ENCODE measurements at places on chromosomes 5 and 9.

- peak; percentile 60 for DNase-seq
Measured at GRCh38 chr9:33159777-33160127, 7.4 kb downstream of the B4GALT1 start.

DNA sequence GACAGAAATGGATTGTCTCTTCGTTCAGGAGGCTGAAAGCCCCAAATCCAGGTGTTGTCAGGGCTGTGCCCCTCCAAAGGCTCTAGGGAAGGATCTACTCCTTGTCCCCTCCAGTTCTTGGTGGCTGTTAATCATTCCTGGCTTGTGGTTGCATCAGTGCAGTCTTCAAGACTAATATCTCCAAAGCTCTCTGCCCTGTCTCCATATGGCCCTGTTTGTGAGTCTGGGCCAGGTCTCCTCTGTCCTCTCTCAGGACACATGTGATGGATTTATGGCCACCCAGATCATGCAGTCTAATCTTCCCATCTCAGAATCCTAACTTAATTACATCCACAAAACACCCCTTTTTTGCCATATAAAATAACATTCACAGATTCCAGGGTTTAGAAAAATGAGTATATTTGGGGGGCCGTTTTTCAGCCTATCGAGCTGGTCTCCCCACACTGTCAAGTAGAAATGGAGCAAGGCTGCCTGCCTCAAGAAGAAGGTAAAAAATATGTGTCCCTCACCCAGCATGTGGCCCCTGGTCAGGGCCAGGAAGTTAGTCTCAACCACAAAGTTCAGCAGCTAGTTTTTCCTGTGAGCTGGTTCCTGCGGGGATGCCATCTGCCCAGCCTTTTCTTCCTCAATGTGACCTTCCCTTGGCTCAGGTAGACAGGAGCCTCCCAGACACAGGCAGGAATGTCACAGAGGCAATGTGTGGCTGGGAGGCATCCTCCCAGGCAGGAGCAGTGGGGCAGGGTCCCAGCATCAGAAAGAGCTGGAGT, 509.4 kb downstream of the IRX1 start:
- DNase-seq: no peak

- DNase-seq: no peak
Measured at GRCh38 chr9:31210978-31211570, 1173.4 kb upstream of the ACO1 start.

- no peak for DNase-seq
Measured at GRCh38 chr5:124639095-124639665, 107.3 kb downstream of the ZNF608 start.

DNA sequence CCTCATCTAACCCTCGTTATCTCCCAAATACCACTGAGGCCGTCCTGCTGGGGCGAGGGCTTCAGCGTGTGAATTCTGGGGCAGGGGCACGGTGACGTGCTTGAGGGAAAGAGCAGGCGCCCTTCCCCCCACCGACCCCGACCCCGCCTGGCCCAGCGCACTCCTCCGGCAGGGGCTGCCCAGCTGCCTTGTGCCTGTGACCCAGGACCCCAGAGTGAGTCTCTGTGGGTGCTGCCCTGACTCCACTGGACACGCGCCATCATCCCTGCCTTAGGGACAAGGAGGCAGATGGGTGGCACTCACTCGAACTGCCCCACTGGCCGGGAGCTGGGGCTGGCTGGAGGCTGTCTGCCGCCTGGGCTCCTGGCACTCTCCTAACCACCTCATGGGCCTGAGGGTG, 136.2 kb upstream of the LPCAT1 start:
- no peak for DNase-seq

DNA sequence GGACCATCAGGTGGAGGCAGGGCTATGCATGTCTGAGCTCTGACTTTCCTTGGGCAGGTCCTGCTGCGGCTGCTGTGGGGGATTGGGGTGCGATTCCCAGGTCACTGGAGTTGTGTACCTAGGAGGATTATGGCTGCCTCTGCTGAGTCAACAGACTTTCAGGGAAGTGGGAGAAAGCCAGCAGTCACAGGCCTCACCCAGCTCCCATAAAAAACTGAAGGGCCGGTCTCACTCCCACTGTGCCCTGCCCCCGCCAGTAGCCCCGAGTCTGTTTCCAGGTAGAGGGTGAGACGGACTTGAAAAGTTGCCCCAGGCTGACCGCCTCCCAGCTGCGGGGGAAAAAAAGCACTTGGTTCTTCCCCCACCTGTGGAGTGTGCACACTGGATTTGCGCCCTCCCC, 76.7 kb downstream of the FAM170A start:
- DNase-seq: no peak

GRCh38 chr9:81871695-81872094, 56.5 kb upstream of the SPATA31D4 start:
- DNase-seq: no peak

DNA sequence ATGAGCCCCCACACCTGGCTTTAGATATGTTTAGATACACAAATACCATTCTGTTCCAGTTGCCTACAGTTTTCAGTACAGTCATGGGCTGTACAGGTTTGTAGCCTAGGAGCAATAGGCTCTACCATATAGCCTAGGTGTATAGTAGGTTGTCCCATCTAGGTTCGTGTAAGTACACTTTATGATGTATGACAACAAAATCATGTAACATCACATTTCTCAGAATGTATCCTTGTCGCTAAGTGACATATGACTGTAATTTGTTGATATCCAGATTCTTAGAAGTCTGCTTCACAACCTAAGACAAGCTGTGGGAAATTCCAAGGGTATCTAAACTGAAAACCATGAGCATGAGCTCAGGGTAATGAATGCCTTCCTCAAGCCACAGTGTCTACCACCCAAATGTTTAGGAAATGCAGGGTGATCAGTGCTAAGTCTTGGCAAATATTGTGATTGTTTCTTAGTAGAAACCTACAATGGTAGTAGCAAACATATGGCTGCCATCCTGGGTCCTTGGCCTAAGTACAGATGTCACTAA, 8.4 kb downstream of the ECM2 start:
- DNase-seq: no peak

GRCh38 chr5:55159763-55160492, at the start of gene GPX8:
Gene GPX8, plus strand, starts transcription at chr5:55160171. Its CDS starts 22 bp downstream, at chr5:55160193.
- no peak for DNase-seq

DNA sequence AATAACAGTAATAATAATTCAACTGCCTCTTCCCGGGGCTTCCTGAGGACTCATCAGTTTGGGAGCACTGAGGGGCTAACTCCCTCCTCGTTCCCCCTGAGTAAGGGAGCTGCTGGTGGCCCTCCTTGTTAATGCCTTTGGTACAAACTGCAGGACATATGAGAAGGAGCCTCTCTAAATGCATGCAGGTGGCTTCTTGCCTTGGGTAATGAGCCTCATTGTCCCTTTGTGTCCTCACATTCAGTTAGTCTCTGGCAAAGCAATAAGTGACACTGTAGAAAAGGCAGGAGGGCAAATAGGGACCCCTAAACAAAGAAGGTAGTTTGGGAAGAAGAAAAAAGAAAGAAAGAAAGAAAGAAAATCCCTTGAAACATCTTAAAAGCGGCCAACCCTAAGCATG, 95.4 kb upstream of the ERCC6L2 start:
- DNase-seq: no peak

DNA sequence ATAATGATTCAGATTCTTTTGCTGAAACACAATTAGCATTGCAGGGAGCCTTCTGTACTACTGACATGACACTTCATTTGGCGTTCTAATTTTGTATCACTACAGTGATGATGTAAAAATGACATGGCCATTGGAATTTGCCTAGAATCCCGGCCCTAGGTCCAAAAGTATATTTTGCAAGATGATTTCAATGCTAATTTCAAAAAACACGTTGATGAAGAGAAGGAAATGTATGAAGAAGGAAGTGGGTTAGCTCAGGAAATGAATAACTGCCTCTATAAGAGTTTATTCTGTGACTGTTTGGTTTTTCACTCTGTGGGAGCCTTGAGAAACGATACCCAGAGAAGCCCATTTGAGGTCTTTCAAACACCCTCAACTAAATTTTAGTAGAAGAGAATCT, 59.3 kb downstream of the OSTF1 start:
- DNase-seq: no peak

GRCh38 chr5:62701036-62701435, 122.4 kb downstream of the LRRC70 start:
- no peak for DNase-seq

DNA sequence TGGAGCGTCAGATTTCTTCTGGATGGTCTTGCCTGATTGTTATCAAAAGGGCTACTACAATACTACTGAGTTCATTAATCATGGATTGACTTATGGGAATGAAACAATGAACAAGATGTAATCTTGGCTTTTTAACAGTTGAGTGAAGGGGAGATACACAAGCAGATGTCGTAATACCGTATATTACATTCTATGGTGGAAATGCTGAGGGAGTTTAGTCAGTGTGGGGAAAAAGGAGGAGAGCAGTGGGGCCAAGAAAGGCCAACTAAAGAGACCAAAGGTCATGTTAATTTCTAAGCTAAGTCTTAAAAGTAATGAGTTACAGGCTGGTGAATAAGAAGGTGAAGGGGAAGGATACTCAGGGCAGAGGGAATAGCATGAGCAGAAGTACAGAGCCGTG, 29.0 kb upstream of the PSAT1 start:
- no peak for DNase-seq

DNA sequence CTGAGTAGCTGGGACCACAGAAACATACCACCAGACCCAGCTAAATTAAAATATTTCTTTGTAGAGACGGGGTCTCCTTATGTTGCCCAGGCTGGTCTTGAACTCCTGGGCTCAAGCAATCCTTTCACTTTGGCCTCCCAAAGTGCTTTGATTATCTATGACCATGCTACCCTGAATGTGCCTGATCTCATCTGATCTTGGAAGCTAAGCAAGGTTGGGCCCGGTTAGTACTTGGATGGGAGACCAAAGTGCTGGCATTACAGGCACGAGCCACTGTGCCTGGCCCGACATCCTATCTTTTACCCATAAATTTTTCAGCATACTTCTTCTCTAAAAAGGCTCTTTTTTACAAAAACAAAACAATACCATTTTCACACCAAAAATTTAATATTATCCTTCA, 137.0 kb upstream of the LRRTM2 start:
- no peak for DNase-seq

GRCh38 chr9:4065054-4065453, 234.8 kb downstream of the GLIS3 start:
- no peak for DNase-seq

GRCh38 chr5:74848553-74849025, 17.6 kb downstream of the FAM169A start:
- DNase-seq: no peak

DNA sequence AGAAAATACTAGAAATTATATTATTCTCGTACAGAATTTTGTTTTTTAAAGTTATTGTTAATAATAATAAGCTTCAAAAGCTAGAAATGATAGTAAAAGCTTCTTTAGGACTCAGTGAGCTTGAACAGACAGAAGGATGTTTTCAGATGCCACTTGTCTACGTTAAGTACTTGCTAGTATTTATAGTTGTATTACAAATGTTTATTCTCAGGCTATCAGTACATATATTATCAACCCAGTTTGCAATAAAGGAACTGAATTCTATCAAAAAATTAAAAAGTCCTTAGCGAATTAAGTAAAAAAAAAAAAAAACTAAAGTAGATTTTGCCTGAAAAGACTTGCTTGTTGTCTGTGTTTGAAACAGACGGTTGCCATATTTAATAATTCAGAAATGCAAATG, 23.9 kb downstream of the HCN1 start:
- DNase-seq: no peak

DNA sequence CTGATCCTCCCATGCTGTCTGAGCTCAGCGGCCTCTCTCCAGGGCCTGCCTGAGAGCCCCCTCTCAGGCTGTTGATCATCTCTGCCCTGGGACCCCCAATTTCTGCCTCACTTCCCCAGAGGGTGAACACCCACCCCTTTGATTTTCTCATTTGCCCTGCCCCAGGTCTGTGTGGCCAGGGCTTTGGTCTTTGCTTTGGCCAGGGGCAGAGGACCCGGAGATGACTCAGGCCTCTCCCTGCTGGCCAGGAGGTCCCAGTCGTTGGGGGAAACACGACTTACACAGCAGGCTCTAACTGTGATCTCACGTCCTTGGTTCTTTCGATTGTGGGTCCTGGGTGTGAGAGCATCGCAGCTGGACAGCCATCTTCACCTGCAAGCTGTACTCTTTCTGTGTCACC, 1.1 kb upstream of the ADAMTS2 start:
- DNase-seq: no peak

DNA sequence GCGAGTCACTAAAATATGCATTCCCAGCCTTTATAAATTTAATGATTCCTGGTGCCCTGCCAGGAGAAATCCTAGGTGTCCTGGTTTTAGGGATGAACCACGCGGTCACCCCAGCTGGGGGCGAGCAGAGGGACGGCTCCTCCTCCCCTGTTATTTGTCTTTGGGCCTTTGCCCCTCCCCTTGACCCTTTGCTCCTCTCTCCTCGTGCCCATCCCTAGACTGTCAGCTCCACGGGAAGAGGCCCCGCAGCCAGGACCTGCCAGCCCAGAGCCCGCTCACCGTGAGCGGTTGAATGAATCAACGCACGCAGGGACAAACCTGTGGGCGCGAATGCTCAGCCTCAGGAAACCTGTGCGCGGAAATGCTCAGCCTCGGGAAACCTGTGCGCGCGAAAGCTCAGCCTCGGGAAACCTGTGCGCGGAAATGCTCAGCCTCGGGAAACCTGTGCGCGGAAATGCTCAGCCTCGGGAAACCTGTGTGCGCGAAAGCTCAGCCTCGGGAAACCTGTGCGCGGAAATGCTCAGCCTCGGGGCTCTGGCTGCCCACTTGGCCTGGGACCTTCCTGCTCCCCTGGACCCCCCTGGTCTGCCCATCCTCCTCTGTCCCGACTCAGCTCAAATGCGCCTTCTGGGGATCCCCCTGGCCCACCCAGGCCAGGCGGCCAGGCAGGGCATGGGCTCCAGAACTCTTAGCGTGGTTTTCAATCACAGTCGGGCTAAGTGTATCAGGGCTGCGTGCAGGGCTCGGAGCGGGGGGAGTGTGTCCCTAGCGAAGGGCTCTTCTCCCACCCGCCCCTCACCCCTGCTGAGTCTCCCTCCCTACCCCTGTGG, 140.5 kb upstream of the COL5A1 start:
- no peak for DNase-seq

GRCh38 chr5:34045023-34045422, 2.0 kb upstream of the C1QTNF3 start:
- DNase-seq: no peak

GRCh38 chr9:7318920-7319319, 480.7 kb downstream of the DMAC1 start:
- DNase-seq: no peak

DNA sequence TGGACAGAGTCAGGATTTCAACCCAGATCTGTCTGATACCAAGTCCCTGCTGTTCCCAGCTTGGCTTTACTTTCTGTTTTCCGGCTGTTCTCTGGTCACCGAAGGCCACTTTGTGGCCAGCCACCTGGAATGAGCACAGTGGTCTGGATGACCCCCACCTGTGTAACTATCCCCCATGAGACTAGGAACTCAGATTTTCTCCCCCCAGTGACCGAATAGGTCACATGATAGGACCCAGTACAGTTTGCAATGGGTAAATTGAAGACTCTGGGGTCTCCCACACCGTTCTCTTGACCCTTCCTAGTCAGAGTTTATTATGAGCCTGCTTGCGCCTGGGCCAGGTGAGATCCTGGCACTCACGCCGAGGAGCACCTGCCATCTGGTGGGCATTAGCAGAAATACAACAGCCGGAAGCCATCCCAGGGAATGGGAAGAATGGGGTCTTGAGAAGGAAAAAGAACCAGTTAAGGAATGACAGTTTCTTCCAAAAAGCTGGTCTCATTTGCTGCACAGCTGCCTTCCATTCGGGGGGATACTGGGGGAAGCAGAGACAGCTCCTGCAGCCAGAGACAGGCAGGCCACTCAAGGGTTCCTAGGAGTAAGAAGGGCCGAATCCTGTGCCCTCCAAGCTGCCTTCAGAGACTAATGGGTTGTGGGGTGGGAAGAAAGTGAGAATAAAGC, 7.1 kb downstream of the PHYHD1 start:
- peak; percentile 23 for DNase-seq

GRCh38 chr5:153491038-153491744, 721 bp downstream of the GRIA1 start:
- DNase-seq: no peak
